ENCODE measurements at places on chromosomes 7 and 10.

GRCh38 chr10:126294451-126294850 lies 93.8 kb downstream of the ADAM12 start:
- no peak for DNase-seq

DNA sequence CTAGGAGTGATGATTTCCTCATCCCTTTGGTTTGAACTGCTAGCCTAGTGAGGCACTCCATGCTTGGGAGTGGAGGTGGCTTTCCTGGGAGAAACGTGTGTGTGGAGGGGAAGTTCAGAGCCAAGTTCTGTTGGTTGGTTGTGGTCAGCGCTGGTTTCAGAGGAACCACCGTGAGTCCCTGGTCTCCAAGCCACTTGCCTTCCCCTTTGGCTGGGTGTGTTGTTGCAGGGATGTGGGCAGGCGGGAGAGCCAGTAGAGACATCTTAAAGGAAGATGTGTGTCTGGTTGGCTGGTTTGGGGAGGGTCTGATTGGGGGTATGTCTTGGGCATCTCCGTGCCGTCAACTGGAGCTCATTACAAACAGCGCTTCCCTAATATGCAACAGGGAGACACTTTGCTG lies 130.8 kb upstream of the TCF7L2 start:
- DNase-seq = no peak

GRCh38 chr7:76262683-76263402 lies 39.6 kb upstream of the HSPB1 start:
- no peak for DNase-seq

DNA sequence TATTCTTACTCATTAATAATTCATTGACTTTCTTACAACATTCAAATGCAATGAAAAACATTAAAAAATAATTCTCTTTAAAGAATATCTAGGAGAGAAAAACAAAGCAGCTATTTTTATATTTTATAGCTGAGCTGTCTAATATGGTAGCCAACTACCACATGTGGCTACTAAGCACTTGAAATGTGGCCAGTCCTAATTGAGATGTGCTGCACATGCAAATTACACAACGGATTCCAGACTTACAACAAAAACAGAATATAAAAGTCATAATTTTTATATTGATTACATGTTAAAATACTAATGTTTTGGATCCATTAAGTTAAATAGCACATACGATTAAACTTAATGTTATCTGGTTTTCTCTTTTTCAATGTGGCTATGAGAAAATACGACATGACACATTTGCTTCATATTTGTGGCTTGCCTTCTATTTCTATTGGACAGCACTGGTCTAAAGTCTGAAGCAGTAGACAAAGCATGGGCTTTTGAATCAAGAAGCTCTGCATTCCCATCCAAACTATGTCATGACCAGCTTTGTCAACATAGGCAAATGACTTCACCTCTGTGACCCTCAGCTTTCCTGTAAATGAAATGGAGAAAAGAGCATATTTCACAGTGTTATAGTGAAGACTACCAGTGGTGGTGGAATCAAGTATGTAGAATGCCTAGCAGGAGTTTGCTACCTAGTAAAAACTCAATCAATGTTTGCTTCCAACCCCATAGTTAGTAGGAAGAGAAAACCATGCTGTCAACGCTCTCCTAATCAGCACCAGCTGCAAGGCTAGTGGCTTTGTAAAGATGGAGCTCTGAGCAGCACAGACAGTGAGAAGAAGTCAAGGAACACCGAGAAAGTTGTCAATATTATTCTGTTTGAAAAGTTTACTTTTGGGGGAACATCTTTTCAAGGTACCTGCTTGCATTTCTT lies 37.1 kb upstream of the GDF10 start:
- DNase-seq = peak; percentile 27

DNA sequence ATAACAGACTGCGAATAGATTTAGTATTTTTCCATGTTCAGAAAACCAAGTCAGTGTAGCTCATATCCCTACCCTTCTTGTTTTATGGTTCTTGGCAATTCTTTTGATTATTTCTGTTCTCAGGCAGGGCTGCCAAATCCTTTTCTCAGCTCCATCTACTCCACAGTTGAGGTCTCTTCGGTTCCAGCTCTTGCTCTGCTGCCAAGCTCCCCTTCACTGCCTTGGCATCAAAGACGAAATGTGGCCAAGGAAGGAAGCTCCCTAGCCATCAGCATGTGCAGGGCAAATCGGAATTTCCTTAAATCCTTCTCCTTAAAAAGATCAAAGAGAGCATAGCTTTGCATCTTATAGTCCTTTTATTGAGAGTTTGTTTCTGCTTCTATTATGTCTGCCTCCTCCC lies 116.4 kb upstream of the NOBOX start:
- no peak for DNase-seq

DNA sequence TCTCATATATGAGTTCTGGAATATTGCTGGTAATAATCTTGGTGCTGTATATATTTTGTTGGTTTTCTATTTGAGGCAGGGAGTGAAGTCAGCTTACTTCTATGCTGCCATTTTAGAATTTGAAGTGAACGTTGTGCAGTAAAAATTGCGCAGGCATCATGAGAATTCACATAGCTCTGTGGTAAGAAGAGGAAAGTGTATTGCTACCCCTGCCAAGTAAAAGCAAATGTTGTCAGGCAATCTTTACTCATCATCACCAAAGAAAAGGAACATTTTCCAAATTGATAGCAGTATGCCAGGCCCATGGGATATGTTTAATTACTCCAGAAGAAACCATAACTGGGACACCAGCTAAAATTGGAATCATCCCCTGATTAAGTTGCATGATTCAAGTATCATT lies 13.4 kb downstream of the FEZF1 start:
- DNase-seq = no peak

- DNase-seq = no peak
These were observed 116.7 kb downstream of the FOXP2 start for GRCh38 chr7:114531326-114531725.

GRCh38 chr10:49552277-49552676 lies 13.4 kb upstream of the ERCC6 start:
- peak; percentile 81 for DNase-seq

DNA sequence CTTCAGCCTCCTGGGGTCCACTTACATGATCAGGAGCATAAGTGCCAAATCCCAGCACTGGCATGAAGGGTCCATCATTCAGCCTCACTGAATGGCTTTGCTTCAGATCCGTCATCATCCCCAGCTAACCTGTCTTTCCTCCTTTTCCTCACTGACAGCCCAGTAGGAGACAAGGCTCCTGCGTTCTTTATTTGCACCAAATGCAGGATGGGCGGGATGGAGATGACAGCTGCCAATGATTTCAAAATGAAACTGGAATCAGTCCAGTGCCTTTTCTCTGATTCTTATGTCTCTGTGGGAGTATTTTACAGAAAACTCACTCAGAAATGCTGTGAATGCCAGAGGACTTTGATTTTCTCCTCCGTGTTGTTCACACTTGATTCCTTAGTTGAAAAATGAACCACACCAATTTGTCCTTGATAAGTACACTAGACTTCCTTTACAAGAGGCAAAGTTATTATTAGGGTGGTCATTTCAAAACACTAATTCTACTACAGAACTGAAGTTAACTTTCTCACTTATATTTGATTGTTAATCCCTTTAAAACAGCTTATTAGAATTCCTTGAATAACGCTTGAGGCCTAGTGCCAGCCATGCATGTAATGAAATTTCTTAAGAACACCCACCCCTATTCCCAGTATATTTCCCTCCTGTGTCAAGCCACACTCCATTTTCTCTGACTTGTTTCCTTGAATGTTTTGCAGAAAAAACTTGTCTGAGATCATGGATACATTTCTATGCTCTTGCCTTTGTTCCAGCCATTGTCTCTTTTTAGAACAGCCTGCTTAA lies at the start of gene AKR1C8:
Gene AKR1C8 (minus strand): TSS at position 164 of the 789 bp plus-strand sequence. CDS start 46 bp downstream, at position 118.
- no peak for DNase-seq

GRCh38 chr10:132336919-132337407 lies 5.0 kb downstream of the LRRC27 start:
- no peak for DNase-seq

DNA sequence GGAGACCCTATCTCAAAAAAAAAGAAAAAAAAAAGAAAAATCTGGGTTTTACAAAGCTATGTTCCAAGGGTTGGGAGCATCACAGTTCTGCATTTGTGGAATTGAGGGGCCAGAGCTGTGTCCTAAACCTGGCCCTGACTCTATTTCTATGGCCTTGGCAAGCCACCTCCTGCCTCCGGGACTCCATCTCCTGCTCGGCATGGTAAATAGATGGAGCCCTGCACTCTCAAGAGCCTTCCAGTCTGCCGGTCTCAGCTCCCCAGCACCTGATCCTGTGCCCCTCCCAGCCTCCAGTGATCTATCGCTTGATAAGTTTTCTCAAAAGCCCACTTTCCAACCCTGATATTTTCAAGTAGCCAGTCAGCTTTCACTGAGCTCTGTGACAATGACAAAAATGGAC lies 43.0 kb downstream of the KCNH2 start:
- no peak for DNase-seq

DNA sequence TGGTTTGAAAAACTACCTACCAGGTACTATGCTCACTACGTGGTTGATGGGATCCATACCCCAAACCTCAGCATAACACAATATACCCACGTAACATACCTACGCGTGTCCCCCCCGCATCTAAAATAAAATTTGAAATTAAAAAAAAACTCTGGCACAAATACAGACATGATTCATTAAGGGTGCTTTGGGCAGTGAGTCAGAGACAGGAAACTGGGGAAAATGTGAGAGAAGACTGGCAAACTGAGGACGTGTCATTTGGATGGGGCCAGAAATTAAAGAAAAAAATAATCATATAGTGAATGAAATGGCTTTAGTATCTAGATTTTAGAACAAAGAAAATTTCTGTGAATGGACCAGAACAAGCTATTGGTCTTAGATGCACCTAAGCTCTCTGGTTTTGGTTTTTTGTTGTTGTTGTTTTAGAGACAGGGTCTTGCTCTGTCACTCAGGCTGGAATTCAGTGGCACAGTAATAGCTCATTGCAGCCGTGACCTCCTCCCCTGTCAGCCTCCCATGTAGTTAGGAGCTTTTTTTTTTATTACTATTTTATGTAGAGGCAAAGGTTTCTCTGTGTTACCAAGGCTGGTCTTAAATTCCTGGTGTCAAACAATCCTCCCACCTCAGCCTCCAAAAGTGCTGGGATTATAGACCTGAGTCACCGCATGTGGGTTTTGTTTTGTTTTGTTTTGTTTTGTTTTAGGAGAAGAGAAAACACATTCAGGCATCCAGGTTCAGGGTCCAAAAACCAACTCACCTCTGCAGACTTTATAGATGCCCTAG lies 5.9 kb upstream of the PRSS58 start:
- no peak for DNase-seq

- no peak for DNase-seq
These were observed 1.2 kb downstream of the KLF6 start for GRCh38 chr10:3783682-3784432.

- no peak for DNase-seq
These were observed 551.7 kb downstream of the HTR7 start for GRCh38 chr10:90306187-90306586.

DNA sequence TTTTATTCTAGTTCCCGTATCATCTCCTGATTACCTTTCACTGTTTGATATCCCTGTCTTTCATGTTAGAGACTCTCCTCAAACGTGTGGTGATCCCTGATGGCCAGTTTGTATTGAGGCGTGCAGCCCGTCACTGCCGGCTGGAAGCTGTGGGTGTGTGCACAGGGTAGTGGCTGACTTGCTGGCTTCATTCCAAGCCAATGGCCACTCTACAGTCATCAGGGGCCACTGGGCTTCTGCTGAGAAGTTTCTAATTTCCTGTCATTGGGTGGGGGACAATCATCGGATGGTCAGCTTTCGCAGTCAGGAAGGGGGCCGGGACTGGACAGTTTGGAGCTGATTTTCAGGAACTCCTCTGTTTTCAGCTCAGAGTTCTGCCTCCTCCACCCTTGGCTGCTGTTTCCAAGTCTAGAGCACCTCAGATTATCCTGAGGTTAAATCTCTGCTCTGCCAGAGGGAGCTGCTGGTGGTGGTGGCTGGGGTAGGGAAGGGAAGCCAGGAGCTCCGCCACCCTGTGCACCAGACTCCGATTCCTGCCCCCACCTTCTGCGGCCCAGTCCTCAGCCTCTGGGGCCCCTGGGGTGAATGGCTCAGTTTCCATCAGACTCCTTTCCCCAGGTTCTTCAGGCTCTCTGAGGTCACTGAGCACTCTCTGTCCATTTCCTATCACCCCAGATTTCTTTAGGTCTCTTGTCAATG lies 34.9 kb downstream of the BAIAP2L1 start:
- no peak for DNase-seq

GRCh38 chr10:47367646-47368045 lies 16.4 kb downstream of the ZNF488 start:
- no peak for DNase-seq

DNA sequence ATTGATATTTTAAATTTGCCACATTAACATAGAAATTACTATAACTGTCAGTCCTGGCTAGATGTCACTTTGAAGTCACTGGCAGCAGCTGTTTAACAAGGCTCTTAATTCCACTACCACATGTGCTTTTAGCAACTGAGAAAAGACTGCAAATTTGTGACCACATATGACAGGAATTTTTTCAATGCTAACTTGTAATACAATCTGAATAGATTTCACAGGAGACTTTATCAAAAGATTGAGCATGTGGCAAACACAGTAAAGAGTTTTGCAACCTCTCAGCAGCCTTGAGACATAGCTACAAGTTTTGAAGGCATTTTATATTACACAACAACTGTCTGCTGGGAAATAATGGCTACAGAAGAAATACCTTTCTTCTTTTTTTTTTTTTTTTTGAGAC lies 73.0 kb downstream of the MICU1 start:
- DNase-seq = peak; percentile 90

DNA sequence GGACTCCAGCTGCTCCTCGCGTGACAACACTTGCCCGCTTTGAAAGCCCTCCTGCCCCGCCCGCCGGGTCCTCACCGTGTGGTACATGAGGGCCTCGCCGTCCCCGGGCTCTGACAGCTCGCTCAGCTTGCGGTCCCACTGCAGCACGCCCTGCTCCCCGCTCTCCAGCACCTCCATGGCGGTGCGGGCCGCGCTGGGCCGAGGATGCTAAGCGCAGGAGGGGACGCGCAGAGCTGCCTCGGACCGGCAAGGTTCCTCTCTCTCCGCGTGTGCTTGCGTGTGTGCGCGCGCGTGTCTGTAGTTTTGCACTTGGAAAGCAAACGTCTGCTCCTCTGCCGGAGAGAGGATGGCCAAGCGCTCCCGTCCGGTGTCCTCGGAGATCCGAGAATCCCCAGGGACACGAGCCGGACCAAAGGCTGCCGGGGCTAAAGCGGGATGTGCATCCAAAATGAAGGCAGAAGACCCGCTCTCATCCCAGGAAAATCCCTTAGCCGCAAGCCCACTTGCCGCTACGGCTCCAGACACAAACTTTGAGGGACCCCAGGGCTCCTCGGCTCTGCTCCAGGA lies at the start of gene CREB3L2:
Gene CREB3L2 (minus strand): TSS at position 558 of the 567 bp plus-strand sequence. CDS start 381 bp downstream, at position 177.
- DNase-seq = no peak

GRCh38 chr10:104247513-104248146 lies 7.1 kb upstream of the GSTO1 start:
- no peak for DNase-seq

GRCh38 chr10:86259901-86260562 lies 106.6 kb downstream of the GRID1 start:
- DNase-seq = no peak

DNA sequence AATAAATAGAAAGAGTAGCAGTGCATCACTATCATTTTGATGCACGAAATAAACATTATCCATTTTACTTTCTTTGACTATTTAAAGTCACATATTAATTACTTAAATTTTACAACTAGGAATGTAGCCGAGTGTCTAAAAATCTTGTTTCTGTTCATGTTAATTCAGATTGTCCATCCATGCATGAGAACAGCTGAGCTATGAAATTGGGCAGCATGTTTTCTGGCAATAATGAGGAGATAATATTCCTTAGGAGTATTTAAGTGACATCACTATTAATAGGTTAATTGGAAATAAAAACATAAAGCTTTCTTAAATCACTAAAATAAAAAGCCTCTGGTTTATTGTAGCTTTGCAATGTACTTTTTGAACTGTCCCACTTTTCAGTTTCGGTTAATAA lies 293.8 kb downstream of the PHTF2 start:
- DNase-seq = no peak

All from GM04503 (cell line).